HepG2 (cell line): ENCODE measurements at places on chromosomes 2 and 18. TPM values are rescaled to one million over a fixed set of nuclear protein-coding genes. Genes with fewer than 3 reads are reported as not detected.
A peak's percentile ranks its signal among the peaks of the same experiment; 100 is the strongest.

Gene CYP27A1
- polyA plus RNA-seq = 266 and 314 TPM in 2 replicates

DNA sequence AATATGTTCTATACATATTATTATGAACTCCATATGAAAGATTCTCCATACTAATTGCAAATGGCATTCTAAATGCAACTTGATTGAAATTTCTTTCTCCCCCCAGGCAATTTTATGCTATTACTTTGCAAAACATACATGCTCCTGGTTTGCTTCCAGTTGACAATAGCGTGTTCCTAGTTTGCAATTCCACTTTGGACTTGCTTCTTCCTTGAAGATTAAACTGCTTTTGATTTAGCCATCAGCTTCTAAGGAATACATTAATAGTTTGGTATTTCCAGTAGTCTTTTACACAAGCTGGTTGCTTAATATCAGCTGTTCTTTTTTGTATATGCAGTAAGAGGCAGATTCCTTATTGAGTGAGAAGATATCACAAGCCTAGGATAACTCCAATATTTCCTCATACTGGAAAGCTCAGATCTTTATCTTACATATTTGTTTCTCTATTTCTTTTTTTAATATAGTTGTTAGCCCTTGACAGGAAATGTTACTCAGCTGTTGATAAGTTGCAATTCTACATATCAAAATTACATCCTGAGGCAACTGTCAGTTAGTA lies 1941.7 kb upstream of the LRRTM1 start:
- no peaks in the 10 kb centered on the region for H3K4me1 ChIP-seq
- DNase-seq = no peak
- no peaks in the 10 kb centered on the region for H3K27me3 ChIP-seq
- H3K4me3 ChIP-seq = no peak overlapping the region
- H3K27ac ChIP-seq = no peak overlapping the region

GRCh38 chr2:39996653-39997080 lies 217.6 kb upstream of the THUMPD2 start:
- H3K27me3 ChIP-seq = no peaks in the 10 kb centered on the region
- no peaks in the 10 kb centered on the region for H3K36me3 ChIP-seq
- no peak overlapping the region for H3K4me3 ChIP-seq
- DNase-seq = no peak
- H3K27ac ChIP-seq = no peak overlapping the region

DNA sequence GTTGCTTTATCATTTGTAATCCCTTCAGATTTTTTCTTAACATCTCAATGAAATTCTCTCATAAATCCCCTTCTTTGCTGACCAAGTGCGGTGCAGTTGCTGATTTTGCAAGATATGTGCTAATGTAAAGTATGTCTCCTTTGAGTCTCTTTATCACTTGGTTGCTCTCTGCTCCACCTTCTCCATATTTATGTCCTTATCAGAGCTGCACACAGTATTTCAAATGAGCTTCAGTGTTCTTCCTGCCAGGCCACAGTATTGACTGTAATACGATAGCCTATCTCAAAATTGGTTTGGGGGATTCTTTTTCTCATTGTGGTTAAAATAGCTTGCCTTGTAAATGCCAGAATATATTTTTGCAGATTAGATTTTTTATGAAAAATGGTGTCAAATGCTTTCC lies 32.2 kb downstream of the MAIP1 start:
- no peak overlapping the region for H3K4me3 ChIP-seq
- H3K4me1 ChIP-seq = peaks cover 9% of the 10 kb centered on the region
- no peak overlapping the region for H3K27ac ChIP-seq

GRCh38 chr2:175048275-175048674 lies 43.1 kb upstream of the CHN1 start:
- peaks cover 1% of the 10 kb centered on the region; the same call in 1 of the 2 replicates for H3K36me3 ChIP-seq
- no peak for DNase-seq
- H3K27ac ChIP-seq = no peak overlapping the region
- no peaks in the 10 kb centered on the region for H3K27me3 ChIP-seq

GRCh38 chr18:12326711-12327460 lies 18.8 kb downstream of the TUBB6 start:
- no peak overlapping the region for H3K27ac ChIP-seq
- peaks cover 47% of the 10 kb centered on the region; the same call in 2 of the 3 replicates for H3K36me3 ChIP-seq
- no peak for DNase-seq
- H3K27me3 ChIP-seq = no peaks in the 10 kb centered on the region
- no peaks in the 10 kb centered on the region; the same call in 1 of the 2 replicates for H3K4me1 ChIP-seq
- H3K4me3 ChIP-seq = no peak overlapping the region

DNA sequence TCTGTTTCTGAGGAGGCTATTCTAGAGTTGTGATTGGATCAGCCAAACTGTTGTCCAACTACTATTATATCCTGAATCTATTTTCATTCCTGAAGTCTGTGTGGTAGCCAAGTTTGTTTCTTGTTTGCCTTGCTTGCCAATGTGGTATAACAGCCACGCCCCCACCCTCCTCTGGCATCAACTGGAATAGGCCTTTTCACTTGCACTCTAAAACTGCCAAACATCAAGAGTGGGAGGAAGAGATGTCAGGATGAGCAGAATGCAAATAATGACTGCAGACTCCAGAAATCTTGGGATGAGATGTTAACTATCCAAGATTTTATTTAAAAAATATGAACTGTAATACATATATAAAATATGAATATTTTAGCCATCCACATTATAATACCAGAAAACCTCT lies 246.1 kb downstream of the NRXN1 start:
- no peaks in the 10 kb centered on the region for H3K27me3 ChIP-seq
- no peak overlapping the region for H3K27ac ChIP-seq

DNA sequence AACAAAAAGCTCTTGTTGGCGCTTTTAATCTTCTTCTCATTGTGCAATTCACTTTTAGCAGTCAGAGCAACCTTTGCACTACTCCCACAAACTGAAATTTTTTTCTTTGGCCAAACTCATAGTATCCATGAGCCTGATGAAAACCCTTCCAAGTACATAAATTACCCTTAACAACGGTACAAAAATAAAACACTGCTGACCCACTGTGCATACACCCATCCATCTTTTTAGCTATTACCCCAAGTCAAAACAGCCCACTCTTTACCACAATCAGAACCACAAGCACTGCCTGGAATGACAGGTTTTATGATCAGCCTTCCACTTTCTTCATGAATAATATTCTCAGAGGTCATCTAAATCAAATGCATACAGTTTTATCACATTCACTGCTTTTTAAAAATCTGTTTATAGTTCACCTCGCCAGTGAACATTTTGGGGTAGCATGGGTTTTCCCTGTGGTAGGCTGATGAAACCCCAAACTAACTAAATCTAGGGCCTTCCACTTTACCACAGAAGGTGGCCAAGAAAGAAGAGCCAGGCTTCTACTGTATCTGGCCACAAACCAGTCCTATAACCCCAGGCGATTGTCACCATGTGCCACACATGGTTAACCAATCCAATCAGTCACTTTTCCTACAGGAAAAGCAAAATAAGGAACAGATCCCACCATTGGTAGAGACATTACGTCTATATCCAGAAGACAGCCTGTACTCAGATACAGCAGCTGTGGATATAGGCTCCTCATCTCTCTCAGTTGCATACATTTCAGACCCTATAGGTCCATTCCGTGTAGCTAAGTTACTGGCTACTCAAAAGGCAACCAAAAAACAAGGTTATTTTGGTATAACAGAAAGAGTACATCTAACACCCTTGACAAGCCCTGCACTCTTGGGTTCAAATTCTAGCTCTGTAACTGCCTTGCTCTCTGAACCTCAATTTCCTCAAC lies 171.3 kb downstream of the THADA start:
- H3K36me3 ChIP-seq = no peaks in the 10 kb centered on the region
- peaks cover 78% of the 10 kb centered on the region for H3K4me1 ChIP-seq
- peak; percentile 94 for DNase-seq
- no peaks in the 10 kb centered on the region for H3K27me3 ChIP-seq
- H3K27ac ChIP-seq = peak overlapping the region; percentile 83

Gene MAP4K4
- polyA plus RNA-seq = 101 and 105 TPM in 2 replicates
